ENCODE measurements at places on chromosomes 11 and 22. TPM values are rescaled to one million over a fixed set of nuclear protein-coding genes. Genes with fewer than 3 reads are reported as not detected.

The CASP5 gene
- total RNA-seq, result not detected

The KIAA1671 gene
- 10.0 TPM for total RNA-seq

The BLID gene
- total RNA-seq, result not detected

The MUC5AC gene
- total RNA-seq, result not detected

The SOX6 gene
- not detected for total RNA-seq

The KLHL22 gene
- total RNA-seq, result 31.7 TPM

- peaks cover 2% of the 10 kb centered on the region for H3K27me3 ChIP-seq
- no peak overlapping the region for H3K27ac ChIP-seq
- no peaks in the 10 kb centered on the region for H3K4me1 ChIP-seq
- no peak overlapping the region for H3K4me3 ChIP-seq
- H3K36me3 ChIP-seq, result peaks cover 1% of the 10 kb centered on the region
- no peak for DNase-seq
Observed at GRCh38 chr22:33465554-33465953, 407.4 kb upstream of the SYN3 start.

GRCh38 chr22:46578824-46579561, 41.2 kb upstream of the GRAMD4 start:
- peak overlapping the region; percentile 33 for H3K27ac ChIP-seq
- no peak for DNase-seq

GRCh38 chr22:24330636-24331035, 60.0 kb downstream of the SPECC1L start:
- peaks cover 29% of the 10 kb centered on the region for H3K36me3 ChIP-seq
- DNase-seq, result no peak
- H3K27ac ChIP-seq, result no peak overlapping the region
- H3K4me1 ChIP-seq, result peaks cover 32% of the 10 kb centered on the region
- H3K4me3 ChIP-seq, result no peak overlapping the region

- H3K27ac ChIP-seq, result no peak overlapping the region
- no peak for DNase-seq
- no peak overlapping the region for H3K4me3 ChIP-seq
- peaks cover 13% of the 10 kb centered on the region for H3K4me1 ChIP-seq
- H3K27me3 ChIP-seq, result no peaks in the 10 kb centered on the region
Observed at GRCh38 chr11:68302670-68303069, 9.7 kb upstream of the LRP5 start.

- H3K36me3 ChIP-seq, result peaks cover 16% of the 10 kb centered on the region
- H3K4me3 ChIP-seq, result no peak overlapping the region
- peaks cover 4% of the 10 kb centered on the region for H3K4me1 ChIP-seq
- no peak for DNase-seq
Observed at GRCh38 chr11:33055375-33055774, 16.0 kb downstream of the TCP11L1 start.

- H3K27ac ChIP-seq, result no peak overlapping the region
- H3K36me3 ChIP-seq, result no peaks in the 10 kb centered on the region
- no peak overlapping the region for H3K4me3 ChIP-seq
- DNase-seq, result no peak
Observed at GRCh38 chr11:2290351-2290841, 11.3 kb downstream of the C11orf21 start.

- DNase-seq, result no peak
- H3K4me3 ChIP-seq, result no peak overlapping the region
- H3K27me3 ChIP-seq, result no peaks in the 10 kb centered on the region
- H3K4me1 ChIP-seq, result peaks cover 6% of the 10 kb centered on the region
- H3K36me3 ChIP-seq, result peaks cover 17% of the 10 kb centered on the region
- no peak overlapping the region for H3K27ac ChIP-seq
Observed at GRCh38 chr11:78406568-78407196, 10.9 kb downstream of the GAB2 start.

DNA sequence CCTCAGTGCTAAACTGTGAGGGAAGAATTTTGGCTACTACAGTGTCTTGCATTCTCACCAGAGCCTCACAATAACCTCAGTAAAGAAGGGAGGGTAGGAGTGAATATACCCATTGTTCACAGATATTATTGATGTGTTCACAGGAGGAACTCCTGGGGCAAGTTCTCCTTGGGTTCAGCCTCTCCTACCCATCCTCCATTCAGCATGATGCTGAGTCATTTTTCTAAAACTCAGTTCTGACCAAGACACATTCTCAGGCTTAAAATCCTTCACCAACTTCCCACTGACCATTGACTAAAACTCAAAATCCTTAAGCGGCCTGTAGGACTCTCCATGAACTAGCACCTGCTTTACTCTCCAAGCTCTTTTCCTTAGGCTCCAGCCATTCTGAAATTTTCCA, 48.7 kb downstream of the SYTL2 start:
- no peak overlapping the region for H3K27ac ChIP-seq
- peaks cover 13% of the 10 kb centered on the region for H3K36me3 ChIP-seq
- no peak for DNase-seq
- no peak overlapping the region for H3K4me3 ChIP-seq

- peak overlapping the region; percentile 75 for H3K4me3 ChIP-seq
- peaks cover 34% of the 10 kb centered on the region for H3K4me1 ChIP-seq
- no peaks in the 10 kb centered on the region for H3K27me3 ChIP-seq
- H3K36me3 ChIP-seq, result peaks cover 32% of the 10 kb centered on the region
Observed at GRCh38 chr11:1889941-1890855, 1.5 kb downstream of the PRR33 start.

GRCh38 chr11:36508743-36509142, 1.3 kb downstream of the TRAF6 start:
- H3K4me1 ChIP-seq, result peaks cover 25% of the 10 kb centered on the region
- no peak for DNase-seq
- peak overlapping the region; percentile 94 for H3K27ac ChIP-seq
- H3K36me3 ChIP-seq, result peaks cover 3% of the 10 kb centered on the region
- peaks cover 5% of the 10 kb centered on the region for H3K27me3 ChIP-seq

GRCh38 chr22:20130731-20131596, 640 bp upstream of the ZDHHC8 start:
- no peak overlapping the region for H3K27ac ChIP-seq
- peaks cover 9% of the 10 kb centered on the region for H3K4me1 ChIP-seq
- DNase-seq, result peak; percentile 81
- H3K27me3 ChIP-seq, result no peaks in the 10 kb centered on the region
- peaks cover 2% of the 10 kb centered on the region for H3K36me3 ChIP-seq

- H3K27ac ChIP-seq, result no peak overlapping the region
- H3K27me3 ChIP-seq, result no peaks in the 10 kb centered on the region
- peaks cover 19% of the 10 kb centered on the region for H3K4me1 ChIP-seq
- no peak for DNase-seq
- peaks cover 20% of the 10 kb centered on the region for H3K36me3 ChIP-seq
Observed at GRCh38 chr22:42171946-42172719, 41.5 kb upstream of the CYP2D6 start.
